Activated effector memory CD4-positive, alpha-beta T cell treated with Interleukin-2 at 50 U/mL for 16 hours (primary cell): ENCODE measurements at places on chromosomes 6 and 20.

- no peak for DNase-seq
Observed at GRCh38 chr6:1365686-1366085, 23.7 kb upstream of the FOXF2 start.

GRCh38 chr6:39947611-39948068, 13.4 kb upstream of the MOCS1 start:
- no peak for DNase-seq

DNA sequence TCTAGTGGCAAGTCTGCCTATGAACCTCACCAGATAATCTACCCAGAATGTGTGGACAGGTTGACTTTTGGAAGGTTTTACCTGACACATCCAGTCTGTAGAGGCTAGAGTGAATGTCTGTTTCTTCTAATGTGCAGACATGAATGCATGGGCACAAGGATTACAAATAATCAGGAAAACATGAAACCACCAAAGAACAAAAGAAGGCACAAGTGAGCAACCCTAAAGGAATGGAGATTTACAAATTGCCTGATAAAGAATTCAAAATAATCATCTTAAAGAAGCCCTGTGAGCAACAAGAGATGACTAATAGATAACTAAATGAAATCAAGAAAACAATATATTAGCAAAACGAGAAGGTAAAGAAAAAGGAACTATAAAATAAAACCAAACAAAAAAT, 876.1 kb upstream of the ADGRB3 start:
- DNase-seq: no peak

DNA sequence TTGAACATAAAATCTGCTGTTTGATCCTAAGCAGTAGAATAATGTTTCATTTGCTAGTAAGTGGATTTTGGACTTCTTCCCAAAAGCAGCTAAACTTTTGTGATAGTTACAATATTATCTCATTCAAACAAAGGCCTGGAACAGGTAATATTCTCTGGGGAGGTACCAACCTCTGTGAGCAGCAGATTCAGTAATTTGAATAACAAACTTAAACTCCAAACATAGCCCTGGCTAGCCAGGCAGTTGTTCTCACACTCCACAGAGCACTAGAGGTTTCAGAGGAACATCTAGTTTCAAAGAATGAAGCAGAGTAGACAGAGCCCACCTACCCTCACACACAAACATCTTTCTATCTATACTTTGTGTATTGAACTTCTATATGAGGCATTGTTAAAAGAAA, 40.9 kb downstream of the LGSN start:
- DNase-seq: no peak

- DNase-seq: no peak
Observed at GRCh38 chr6:152634773-152635172, 2.4 kb downstream of the SYNE1 start.

DNA sequence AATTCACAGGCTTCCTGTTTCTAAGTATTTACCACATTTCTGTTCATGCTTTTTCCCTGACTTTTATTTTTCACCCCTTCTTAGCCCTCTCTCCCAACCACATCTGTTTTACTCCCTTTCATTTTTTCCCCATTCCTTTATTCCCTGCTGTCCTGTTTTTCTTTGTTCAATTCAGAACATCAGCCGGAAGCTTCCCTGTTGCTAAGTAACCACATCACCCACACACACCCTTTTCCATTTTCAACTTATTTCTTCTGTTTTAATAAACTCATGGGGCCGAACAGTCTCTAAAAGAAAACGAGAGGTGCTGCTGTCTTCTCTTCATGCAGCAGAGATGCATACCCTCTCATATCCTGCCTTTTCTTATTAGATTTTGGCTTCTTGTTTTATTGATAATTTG, 53.5 kb upstream of the CEP85L start:
- no peak for DNase-seq

DNA sequence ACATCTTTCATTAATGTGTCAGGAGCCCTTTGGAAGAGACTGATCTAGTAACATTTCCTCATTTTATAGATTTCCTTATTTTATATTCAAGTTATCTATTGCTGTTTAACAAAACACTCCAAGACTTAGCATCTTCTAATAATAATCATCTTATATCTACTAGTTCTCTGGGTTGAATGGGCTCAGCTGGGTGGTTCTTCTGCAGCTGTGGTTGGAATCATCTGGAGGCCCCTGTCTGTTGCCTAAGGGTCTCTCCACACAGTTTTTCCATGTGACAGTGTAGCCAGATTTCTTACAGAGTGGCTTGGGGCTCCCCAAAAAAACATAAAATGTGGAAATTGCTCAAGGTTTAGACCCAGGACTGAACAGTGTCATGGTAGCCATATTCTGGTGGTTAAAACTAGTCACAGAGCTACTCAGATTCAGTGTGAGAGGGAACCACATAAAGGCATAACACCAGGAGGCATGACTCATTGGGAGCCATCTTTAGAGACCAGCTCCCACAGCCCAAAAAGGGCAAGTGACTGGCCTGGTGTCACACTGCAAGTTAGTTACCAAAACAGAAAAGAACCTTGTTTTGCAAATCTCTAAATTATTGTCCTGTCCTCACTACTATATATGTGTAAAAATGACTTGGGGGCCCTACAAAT, 11.5 kb downstream of the SLC2A10 start:
- no peak for DNase-seq
